ENCODE measurements at places on chromosomes 16 and 17.
A peak's percentile ranks its signal among the peaks of the same experiment; 100 is the strongest.

- no peak for DNase-seq
These were observed 29.5 kb downstream of the NPLOC4 start for GRCh38 chr17:81607431-81607830.

- DNase-seq: no peak
These were observed 85.8 kb downstream of the MRM3 start for GRCh38 chr17:867896-868489.

GRCh38 chr17:72618001-72618509 lies 474.4 kb downstream of the SLC39A11 start:
- DNase-seq: no peak

DNA sequence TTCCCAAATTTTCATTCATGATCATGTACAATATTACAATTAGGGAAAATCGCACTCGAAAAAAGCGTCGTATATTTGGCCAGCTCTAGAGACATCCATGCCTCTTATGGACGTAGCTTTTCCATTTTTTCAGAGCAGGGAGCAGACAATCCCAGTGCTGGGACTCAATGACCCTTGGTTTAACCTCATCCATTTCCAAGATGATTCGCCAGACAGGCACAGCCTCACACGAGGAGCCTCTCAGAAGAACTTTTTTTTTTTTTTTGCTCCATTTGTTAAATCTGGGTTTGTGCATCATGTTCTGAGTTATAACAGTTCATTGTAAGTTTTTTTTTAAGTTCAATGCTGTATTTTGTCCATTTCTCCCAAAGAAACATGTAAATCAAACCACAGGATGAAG lies 92.1 kb downstream of the ZDHHC7 start:
- DNase-seq: no peak

GRCh38 chr16:88048985-88049384 lies 97.8 kb downstream of the BANP start:
- DNase-seq: no peak

- no peak for DNase-seq
These were observed 23.2 kb downstream of the MXRA7 start for GRCh38 chr17:76687298-76688164.

GRCh38 chr17:38898812-38899348 lies 26.5 kb upstream of the LASP1NB start:
- peak; percentile 86 for DNase-seq

- no peak for DNase-seq
These were observed 1466.0 kb downstream of the CDH11 start for GRCh38 chr16:63655846-63656245.

- DNase-seq: no peak
These were observed 151.3 kb upstream of the CNTNAP4 start for GRCh38 chr16:76125871-76126270.

DNA sequence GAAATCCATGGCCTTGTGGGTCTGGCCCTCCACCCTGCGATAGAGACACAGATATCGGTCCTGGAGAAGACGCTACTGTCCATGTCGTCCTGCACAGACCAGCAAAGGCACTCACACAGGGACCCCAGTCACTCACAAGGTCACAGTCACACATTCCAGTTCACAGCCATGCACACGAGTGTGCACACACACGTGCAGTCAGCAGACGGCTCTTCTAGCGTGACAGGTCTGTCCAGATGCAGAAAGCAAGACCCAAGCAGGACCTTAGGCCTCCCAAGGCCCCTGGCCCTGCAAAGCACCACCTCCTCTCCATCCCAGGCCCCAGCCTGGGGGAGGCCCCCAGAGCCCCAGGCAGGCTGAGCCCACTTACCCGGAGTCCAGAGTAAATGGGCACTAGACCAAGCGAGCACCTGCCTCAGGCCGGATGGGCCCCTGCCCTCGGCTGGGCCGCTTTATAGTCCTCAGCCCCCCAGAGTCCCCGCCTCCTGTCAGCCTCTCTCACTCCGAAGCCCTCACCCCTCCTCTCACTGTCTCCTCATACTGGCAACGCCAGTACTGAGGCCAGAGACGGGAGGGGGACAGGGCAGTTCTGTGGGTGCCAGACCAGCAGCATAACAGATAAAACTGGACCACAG lies at the start of gene PPY:
Gene PPY, minus strand, starts transcription at position 426 of the 635 bp plus-strand sequence. CDS start 822 bp downstream, outside the sequence.
- no peak for DNase-seq
